Ammon's horn (tissue), 1 donor: ENCODE measurements at places on chromosomes 16 and 17.
A peak's percentile ranks its signal among the peaks of the same experiment; 100 is the strongest.

- DNase-seq = no peak
These were observed 15.9 kb downstream of the PSMB3 start for GRCh38 chr17:38768417-38768816.

GRCh38 chr16:49514073-49514980 is 140.7 kb downstream of the C16orf78 start:
- DNase-seq = no peak

DNA sequence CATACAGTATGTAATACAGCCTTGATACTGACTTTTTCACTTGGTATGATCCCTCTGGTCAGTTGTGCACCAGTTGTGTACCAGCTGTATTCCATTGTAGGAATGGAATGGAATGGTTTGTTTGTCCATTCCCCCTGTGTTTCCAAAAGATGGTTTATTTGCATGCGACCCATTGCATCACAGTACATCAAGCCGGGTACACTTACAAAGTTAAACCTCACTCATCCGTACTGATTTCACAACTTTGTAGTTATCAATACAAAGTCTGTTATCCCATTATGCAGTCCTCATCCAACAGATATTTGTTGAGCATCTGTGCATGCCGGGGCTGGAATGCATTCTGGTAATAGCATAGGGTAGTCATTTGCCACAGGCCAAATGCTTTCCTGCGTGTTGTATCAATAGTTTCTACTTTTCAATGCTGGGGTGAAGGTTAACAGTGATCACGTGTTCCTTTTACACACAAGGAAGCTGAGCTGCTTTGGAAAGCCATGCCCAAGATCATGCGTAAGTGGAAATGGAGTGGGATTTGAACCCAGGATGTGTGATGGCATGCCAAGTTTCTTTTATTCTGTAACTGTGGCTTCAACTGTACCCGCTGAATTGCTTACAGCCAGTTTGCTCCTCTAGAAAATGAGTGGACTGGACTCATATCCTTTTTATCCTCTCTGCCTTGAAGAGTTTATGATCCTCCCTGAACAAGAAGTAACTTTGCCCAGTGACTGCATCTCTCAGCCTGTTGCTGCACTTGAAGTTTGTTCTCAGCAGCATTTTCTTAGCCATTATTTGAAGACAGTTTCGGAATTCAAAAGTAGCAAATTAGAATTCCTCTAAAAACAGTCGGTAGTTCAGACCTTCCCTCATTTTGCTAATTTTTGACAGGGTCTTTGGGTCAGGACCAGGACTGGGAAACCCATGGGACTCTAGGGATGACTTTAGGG is 228.5 kb downstream of the CCDC182 start:
- DNase-seq = no peak

- no peak for DNase-seq
These were observed 7.8 kb downstream of the NACA2 start for GRCh38 chr17:61583242-61583641.

DNA sequence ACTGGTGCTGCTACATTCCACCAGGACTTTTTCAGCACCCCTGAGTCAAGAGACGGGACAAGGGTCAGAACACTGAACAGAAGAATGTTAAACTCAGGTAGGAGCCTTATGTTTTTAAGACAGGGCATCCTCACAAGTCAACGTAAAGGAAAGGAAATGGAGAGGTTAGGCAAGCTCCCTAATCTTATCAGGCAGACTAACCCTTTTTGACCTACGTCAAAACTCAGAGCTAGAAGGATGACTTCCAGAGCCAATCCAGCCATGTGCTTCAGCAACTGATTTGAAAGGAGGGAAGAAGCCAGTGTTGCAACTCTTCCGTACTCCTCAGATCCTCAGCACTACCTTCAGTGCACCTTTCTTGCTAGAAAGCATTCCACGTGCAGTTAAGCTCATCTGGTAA is 46.8 kb downstream of the REXO5 start:
- DNase-seq = no peak

GRCh38 chr17:4908711-4909496 is 6.0 kb upstream of the CHRNE start:
- DNase-seq = peak; percentile 93

GRCh38 chr16:66107661-66108060 is 258.8 kb upstream of the CDH5 start:
- no peak for DNase-seq

- DNase-seq = peak; percentile 78
These were observed 6.7 kb downstream of the SHMT1 start for GRCh38 chr17:18356624-18357023.

DNA sequence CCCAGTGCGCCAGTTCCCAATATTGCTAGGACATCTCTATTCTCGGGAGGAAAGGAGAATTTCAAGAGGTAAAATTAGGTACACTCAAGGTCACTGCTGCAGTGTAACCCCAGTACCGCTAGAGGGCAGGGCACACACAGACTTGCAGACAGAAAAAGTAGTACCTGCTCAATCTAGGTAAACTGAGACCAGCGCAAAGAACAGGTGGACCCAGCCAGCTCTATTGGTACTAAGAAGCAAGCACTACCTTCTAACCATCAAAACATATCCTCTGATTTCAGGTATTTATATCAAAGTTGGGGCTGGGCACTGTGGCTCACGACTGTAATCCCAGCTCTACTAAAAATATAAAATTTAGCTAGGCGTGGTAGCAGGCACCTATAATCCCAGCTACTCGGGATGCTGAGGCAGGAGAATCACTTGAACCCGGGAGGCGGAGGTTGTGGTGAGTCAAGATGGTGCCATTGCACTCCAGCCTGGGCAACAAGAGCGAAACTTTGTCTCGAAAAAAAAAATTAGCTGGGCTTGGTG is 3.6 kb upstream of the WDR81 start:
- DNase-seq = peak; percentile 72

GRCh38 chr17:39687101-39687545 is 734 bp downstream of the PGAP3 start:
- DNase-seq = no peak

DNA sequence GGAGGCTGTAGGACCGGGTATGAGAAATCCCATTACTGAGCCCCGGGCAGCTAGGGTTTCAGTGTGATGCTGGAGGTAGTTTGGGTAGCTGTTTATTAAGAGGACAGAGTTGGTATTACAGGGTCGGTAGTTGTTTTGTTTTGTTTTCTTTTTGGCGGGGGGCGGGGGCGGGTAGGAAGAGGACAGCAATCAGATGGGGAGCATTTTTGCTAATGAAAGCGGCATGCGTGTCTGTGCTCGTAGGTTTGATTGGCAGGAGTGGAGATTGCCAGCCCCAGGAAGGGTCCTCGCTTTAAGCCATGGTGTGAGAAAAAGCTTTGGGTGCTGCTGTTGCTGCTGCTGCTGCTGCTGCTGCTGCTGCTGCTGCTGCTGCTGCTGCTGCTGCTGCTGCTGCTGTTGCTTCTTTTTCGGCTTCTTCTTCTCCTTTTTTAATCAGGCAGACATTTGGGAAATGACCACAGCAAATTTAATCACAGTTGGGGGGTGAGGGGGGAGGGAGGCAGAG is 498.5 kb upstream of the ZFHX3 start:
- DNase-seq = no peak
